ENCODE measurements at places on chromosomes 5 and 9. TPM values are rescaled to one million over a fixed set of nuclear protein-coding genes. Genes with fewer than 3 reads are reported as not detected.

The SLC45A2 gene
- total RNA-seq: not detected

The MEIKIN gene
- total RNA-seq: not detected

- H3K4me1 ChIP-seq: peaks cover 57% of the 10 kb centered on the region
- peaks cover 32% of the 10 kb centered on the region for H3K27me3 ChIP-seq
- peak overlapping the region; percentile 84 for H3K4me3 ChIP-seq
- no peaks in the 10 kb centered on the region for H3K36me3 ChIP-seq
- peak; percentile 50 for DNase-seq
- H3K27ac ChIP-seq: peak overlapping the region; percentile 97
These were observed 572 bp downstream of the NR4A3 start for GRCh38 chr9:99822109-99822805.

DNA sequence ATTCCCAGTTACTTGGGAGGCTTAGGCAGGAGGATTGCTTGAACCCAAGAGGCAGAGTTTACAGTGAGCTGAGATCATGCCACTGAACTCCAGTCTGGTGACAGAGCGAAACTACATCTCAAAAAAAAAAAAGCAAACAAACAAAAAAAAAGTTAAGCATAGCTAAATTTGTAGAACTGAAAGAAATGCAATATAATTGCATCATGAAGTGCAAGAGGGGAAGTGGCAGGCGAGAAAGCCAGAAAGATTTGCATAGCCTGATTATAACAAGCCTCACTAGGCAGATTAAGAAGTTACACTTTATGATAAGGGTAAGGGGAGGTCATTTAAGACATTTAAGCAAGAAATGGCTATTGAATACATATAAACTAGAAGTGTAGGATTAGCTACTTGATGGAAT lies 187.1 kb downstream of the EDIL3 start:
- no peak for DNase-seq
- no peaks in the 10 kb centered on the region for H3K4me1 ChIP-seq
- no peak overlapping the region for H3K27ac ChIP-seq
- no peaks in the 10 kb centered on the region for H3K36me3 ChIP-seq

DNA sequence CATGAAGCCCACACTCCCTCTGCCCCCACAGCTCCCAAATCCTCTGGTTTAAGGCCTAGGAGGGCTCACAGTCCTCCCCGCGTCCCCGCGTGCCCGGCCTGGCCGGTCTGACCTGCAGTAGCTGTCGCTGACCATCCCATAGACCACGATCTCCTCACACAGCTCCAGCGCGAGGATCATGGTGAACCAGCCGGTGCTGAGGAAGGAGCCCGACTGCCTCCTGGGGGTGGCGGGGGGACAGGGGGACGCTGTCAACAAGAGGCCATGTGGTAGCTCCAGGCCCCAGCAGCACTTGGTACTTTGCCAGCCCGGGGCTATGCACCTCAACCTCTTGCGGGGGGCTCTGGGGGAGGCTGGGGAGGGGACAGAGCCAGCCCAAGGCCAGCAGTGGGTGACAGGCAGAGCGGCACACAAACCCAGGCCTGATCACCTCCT lies 7.0 kb downstream of the ST6GALNAC4 start:
- peak overlapping the region; percentile 49 for H3K27ac ChIP-seq
- peaks cover 59% of the 10 kb centered on the region for H3K36me3 ChIP-seq
- no peaks in the 10 kb centered on the region for H3K27me3 ChIP-seq

DNA sequence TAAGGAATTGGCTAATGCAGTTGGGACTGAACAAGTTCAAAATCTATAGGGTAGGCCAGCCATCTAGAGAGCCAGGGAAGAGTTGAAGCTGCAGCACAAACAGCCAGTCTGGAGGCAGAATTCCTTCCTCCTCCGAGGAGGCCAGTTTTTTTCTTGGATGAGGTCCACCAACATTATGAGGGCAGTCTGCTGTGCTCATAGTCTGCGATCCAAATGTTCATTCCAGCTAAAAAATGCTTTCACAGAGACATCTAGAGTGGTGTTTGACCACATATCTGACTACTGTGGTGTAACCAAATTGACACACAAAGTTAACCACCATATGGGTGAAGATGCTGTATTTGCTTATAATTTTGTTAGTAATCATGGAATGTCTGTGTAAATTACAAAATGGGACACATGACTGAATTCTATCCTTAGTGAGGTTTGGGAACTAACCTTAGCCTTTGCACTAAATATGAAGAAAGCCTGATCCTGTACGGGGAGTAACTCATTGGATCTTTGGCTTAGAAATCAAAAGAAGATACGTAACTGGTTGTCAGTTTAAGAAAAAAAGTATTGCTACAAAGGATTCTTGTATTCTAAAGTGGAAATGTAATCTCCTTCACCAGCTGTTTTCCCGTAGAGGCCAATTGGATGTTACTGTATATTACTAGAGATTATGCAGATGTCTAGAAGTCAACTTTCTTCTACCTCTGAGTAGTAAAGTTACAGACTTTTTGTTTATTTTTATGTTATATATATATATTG lies 70.6 kb downstream of the SPIN1 start:
- DNase-seq: no peak
- no peak overlapping the region for H3K27ac ChIP-seq
- no peak overlapping the region for H3K4me3 ChIP-seq

DNA sequence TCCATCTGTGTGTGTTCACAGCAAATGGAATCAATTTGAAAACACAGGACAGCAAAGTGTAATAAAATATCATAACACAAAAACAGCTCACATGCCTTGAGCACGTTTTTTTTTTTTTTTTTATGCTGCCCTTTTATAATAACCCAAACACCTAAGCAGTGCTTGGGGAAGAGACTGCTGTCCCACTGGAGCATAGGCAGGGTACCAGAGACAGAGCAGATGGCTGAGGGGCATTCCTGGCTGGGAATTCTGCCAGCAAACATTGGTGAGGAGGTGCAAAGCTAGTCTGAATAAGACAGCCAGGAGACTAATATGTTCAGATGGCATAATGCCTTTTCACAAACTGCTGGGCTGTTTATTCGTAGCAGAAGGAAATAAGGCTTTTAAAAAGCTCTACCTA lies 58.1 kb upstream of the SV2C start:
- no peaks in the 10 kb centered on the region for H3K4me1 ChIP-seq
- no peak overlapping the region for H3K4me3 ChIP-seq
- H3K27ac ChIP-seq: no peak overlapping the region
- H3K27me3 ChIP-seq: no peaks in the 10 kb centered on the region
- no peak for DNase-seq

- H3K4me3 ChIP-seq: no peak overlapping the region
- no peaks in the 10 kb centered on the region for H3K4me1 ChIP-seq
- no peak for DNase-seq
- peaks cover 49% of the 10 kb centered on the region for H3K36me3 ChIP-seq
- no peak overlapping the region for H3K27ac ChIP-seq
- no peaks in the 10 kb centered on the region for H3K27me3 ChIP-seq
These were observed 11.5 kb upstream of the CAAP1 start for GRCh38 chr9:26904070-26904469.

DNA sequence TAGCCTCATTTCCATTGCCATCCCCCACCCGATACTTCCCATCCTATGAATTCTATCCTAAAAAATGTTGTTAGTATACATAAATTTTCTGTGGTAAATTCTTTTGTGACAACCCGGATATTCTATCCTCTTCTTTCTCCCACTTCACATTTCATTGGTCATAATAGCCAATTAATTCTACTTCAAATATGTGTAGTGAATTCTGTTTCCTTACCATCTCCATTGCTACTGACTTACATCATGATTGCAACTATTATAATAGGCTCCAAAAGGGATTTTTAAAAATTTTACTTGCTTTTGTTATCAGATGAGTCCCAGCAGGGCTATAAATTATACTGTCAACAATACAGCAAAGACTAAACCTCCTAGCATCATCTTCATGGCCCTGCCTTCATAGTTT lies 1326.8 kb downstream of the PTPRD start:
- H3K36me3 ChIP-seq: no peaks in the 10 kb centered on the region
- DNase-seq: no peak
- H3K27ac ChIP-seq: no peak overlapping the region
- H3K4me3 ChIP-seq: no peak overlapping the region
- no peaks in the 10 kb centered on the region for H3K4me1 ChIP-seq

The PDGFRB gene
- 89.3 TPM for total RNA-seq

DNA sequence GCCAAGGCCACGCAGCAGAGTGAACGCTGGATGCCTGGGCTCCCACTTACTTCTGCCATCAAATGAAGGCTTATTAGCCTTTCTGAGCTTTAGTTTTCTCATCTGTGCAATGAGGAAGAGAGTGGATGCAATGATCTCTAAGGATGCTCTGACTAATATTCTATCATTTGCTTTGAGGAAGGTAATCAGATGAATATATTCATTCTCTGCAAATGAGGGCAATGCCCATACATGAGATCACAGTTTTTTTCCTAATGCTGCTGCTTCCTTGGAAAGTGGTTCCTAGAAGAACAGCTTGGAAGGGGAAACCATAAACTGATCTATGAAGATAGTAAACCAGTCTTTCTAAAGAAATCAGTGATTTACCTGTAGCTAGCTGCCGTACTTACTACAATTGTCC lies 152.4 kb downstream of the NSG2 start:
- H3K4me1 ChIP-seq: no peaks in the 10 kb centered on the region
- DNase-seq: no peak
- no peaks in the 10 kb centered on the region for H3K27me3 ChIP-seq
- H3K36me3 ChIP-seq: no peaks in the 10 kb centered on the region
- H3K27ac ChIP-seq: no peak overlapping the region

The INIP gene
- 21.0 TPM for total RNA-seq

The PKN3 gene
- 11.1 TPM for total RNA-seq

DNA sequence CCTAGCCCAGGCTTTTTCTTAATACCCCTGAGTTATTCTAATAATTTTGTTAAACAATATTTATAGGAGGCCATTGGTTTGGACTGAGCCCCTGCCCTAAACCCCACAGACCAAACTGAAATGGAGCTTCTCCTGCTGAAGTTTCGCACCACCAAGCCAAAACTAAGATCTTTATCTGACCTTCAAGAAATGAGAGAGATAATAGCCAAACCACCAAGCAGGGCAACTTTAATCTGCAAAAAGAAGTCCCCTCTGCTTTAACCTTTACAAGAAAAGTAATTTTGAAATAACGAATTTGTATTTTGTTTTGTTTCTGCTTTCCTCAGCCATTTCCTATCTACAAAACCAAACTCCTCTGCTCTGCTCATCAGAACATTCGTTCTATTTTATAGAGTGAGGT lies 125.5 kb downstream of the PIK3R1 start:
- no peak overlapping the region for H3K27ac ChIP-seq
- no peaks in the 10 kb centered on the region for H3K27me3 ChIP-seq
- peaks cover 15% of the 10 kb centered on the region for H3K4me1 ChIP-seq
- DNase-seq: no peak
- no peaks in the 10 kb centered on the region for H3K36me3 ChIP-seq

GRCh38 chr9:19934301-19934871 lies 145.5 kb upstream of the SLC24A2 start:
- no peak for DNase-seq
- H3K36me3 ChIP-seq: no peaks in the 10 kb centered on the region
- peak overlapping the region; percentile 49 for H3K4me3 ChIP-seq

GRCh38 chr9:79661886-79662536 lies 90.2 kb downstream of the TLE4 start:
- H3K27ac ChIP-seq: no peak overlapping the region
- DNase-seq: no peak
- H3K27me3 ChIP-seq: no peaks in the 10 kb centered on the region

- H3K4me3 ChIP-seq: no peak overlapping the region
- H3K27me3 ChIP-seq: no peaks in the 10 kb centered on the region
- DNase-seq: peak; percentile 56
- H3K4me1 ChIP-seq: peaks cover 13% of the 10 kb centered on the region
- H3K36me3 ChIP-seq: peaks cover 5% of the 10 kb centered on the region
These were observed 69.9 kb downstream of the MAMDC2 start for GRCh38 chr9:70113403-70114022.

The ALDH7A1 gene
- 23.7 TPM for total RNA-seq

DNA sequence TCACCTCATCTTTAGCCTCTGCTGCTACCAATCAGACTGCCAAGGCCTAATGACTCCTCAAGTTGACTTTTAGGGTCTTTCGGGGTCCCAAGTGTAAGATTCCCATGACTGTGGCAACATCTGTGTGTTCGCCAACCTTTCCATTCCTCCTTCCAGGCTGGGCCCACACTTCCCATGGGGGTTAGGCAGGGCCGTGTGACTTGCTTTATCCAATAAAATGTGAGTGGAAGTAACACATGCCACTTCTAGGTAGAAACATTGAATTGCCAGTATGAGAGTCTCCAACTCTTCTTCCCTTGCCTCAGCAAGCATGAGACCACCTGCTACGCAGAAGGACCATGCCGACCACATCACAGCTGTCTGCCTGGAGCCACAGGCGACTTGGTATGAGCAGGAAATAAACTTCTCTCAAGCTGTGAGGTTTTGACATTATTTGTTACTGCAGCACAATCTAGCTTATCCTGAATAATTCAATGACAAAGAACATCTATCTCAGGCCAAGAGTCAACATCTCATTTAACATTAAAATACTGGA lies 190.4 kb upstream of the IER5L start:
- no peak overlapping the region for H3K27ac ChIP-seq
- H3K36me3 ChIP-seq: no peaks in the 10 kb centered on the region
- H3K27me3 ChIP-seq: no peaks in the 10 kb centered on the region
- H3K4me1 ChIP-seq: no peaks in the 10 kb centered on the region
- no peak overlapping the region for H3K4me3 ChIP-seq

GRCh38 chr5:126198531-126198930 lies 224.7 kb upstream of the GRAMD2B start:
- no peak overlapping the region for H3K4me3 ChIP-seq
- no peak overlapping the region for H3K27ac ChIP-seq
- H3K36me3 ChIP-seq: no peaks in the 10 kb centered on the region
- H3K4me1 ChIP-seq: no peaks in the 10 kb centered on the region

The AGXT2 gene
- total RNA-seq: not detected

- no peaks in the 10 kb centered on the region for H3K36me3 ChIP-seq
- no peaks in the 10 kb centered on the region for H3K27me3 ChIP-seq
- H3K4me3 ChIP-seq: no peak overlapping the region
- no peaks in the 10 kb centered on the region for H3K4me1 ChIP-seq
These were observed 142.1 kb downstream of the EPB41L4A start for GRCh38 chr5:112276991-112277390.

The FST gene
- total RNA-seq: 2.1 TPM

The AQP7 gene
- 3.7 TPM for total RNA-seq

The GRXCR2 gene
- total RNA-seq: not detected
